ENCODE measurements at places on chromosomes 7 and 10.
A peak's percentile ranks its signal among the peaks of the same experiment; 100 is the strongest.

GRCh38 chr7:25762511-25763462 lies 389.2 kb upstream of the NFE2L3 start:
- no peak for DNase-seq

GRCh38 chr7:17139081-17139480 lies 159.4 kb upstream of the AHR start:
- no peak for DNase-seq

- peak; percentile 86 for DNase-seq
These were observed 38.6 kb upstream of the RSBN1L start for GRCh38 chr7:77657427-77658224.

DNA sequence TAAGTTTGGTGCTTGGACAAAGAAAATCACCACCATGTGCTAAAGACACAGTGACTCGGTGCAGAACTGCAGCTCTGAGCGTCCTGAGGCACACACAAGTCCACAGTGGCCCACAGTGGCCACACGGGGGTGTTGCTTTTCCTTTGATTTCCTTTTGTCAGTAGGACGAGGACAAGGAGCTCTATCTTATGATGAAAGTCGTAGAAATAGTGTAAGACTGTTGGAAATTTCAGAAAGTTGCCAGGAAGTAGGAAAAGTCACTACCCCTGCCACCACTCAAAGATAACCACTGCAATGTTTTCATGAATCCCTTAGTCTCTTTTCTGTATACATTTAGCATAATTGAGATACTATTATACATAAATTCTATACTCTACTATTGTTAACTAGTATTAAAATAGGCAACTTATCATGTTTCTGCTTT lies 146.0 kb downstream of the TNS3 start:
- peak; percentile 63 for DNase-seq

DNA sequence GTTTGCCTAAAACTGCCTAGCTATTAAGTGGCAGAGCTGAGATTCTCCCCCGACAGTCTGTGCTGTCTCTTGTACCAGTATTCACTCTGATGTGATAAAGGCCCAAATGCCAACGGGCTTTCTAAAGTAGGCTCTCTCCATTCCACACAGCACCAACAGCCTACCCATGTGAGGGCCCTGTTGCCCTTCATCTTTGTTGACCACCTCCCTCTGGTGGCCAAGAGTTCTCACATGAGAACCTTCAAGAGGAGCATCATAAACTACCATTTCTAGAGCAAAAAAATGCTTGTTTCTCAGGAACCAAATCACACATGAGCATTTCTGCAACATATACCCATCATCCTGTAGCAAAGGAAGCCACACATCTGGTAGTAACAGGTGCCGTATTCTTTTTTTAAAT lies 185.8 kb downstream of the GRM8 start:
- peak; percentile 1 for DNase-seq

DNA sequence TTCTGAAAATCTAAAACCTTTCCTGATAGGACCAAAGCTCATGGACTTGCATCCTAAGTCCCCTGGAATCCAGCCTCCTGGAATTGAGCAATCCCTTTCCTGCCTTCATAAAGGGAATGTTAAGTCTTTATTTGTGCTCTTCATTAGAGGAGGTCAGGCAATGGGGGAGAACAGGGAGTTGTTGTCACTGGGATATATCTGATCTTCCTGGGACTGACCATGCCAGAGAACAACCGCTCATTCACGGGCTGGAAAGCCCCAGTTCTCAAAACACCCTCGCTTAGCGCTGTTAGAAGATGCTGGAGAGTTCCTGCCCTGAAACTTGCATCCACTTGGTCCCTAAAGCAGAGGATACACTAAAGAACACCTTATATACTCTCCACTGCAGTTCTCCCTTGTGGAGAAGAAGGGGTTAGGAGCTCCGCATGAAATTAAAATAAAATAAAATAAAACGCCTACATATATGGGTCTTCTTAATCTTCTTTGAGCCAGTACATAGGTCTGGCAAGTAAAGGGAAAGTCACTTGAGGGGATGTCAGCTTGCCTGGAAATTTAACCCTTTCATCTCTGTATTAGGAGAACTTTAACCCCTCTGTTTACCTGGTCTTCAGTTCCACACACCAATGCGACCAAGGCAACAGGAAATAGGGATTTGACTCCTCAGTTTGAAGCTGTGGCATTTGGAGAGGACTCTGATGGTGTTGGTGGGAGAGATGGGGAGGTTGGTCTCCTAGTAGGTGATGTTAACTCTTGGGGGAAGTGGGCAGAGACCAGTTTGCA lies 1.2 kb downstream of the SORCS1 start:
- no peak for DNase-seq

- no peak for DNase-seq
These were observed 88.3 kb downstream of the ARMH3 start for GRCh38 chr10:101967713-101968112.

DNA sequence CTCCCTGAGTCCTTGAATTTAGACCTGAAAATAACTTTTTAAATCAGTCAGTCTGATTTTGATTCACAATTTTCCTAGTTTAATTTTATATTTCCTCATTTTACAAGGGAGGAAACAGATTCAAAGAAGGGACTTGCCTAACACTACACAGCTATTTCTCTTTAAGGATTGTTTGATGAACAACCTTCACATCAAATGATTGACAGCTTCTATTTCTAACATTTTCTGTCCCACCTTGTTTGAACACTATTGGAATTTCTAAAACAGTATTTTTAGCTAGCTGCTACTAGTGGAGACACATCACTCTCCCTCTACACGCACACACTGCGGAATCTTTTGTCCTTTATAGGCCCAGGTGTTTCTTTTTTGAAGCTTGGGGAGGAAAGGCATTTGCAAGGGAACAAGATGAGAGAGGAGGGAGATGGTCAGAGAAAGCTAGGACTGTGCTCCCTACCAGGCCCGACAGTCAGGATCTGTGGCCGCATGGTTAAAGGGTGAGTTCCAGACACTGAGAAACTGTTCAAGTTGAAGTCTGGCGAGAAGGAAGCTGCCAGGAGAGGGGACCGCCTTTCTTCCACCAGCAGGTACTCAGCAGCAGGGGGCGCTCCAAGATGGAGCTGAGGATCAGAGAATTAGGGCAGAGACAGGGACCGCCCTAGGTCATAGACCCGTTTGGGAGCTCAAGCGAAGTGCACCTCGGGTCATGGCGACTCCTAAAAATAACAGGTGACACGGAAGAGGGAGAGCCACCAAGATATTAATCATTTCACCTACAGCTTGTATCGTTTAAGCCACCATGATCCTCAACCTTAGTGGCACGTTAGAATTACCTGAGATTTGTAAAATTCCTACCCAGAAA lies 49.7 kb downstream of the DNAJC12 start:
- peak; percentile 86 for DNase-seq

DNA sequence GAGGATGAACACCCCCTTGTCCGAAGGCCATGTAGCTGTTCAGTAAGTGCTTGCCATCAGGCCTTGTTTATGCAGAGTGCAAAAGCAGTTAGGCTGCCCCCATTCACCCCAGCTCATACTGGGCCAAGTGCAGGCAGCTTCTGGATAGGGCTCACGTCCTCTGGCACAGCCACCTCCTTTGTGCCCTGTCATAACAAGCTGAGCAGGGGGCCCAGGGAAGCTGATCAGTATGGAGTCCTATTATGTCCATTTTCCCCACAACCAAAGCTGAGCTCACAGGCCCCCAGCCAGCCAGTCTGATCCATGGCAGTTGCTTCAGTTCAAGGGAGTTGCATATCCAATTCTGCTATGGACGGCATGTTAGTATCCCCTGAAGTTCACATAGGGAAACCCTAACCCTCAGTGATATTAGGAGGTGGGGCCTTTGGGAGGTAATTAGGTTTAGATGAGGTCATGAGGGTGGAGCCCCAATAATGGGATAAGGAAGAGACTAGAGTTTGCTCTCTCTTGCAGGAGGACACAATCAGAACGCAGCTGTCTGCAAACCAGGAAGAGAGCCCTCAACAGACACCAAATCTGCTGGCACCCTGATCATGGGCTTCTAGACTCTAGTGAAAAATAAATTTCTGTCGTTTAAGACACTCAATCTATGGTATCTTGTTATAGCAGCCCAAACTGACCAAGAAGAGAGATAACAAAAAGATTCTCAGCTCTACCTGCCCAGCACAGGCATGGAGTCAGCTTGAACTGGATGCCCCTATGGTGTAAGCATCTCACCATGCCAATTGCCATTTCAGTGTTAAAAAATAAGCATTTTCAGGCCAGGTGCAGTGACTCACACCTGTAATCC lies 155.9 kb downstream of the FGFR2 start:
- no peak for DNase-seq

DNA sequence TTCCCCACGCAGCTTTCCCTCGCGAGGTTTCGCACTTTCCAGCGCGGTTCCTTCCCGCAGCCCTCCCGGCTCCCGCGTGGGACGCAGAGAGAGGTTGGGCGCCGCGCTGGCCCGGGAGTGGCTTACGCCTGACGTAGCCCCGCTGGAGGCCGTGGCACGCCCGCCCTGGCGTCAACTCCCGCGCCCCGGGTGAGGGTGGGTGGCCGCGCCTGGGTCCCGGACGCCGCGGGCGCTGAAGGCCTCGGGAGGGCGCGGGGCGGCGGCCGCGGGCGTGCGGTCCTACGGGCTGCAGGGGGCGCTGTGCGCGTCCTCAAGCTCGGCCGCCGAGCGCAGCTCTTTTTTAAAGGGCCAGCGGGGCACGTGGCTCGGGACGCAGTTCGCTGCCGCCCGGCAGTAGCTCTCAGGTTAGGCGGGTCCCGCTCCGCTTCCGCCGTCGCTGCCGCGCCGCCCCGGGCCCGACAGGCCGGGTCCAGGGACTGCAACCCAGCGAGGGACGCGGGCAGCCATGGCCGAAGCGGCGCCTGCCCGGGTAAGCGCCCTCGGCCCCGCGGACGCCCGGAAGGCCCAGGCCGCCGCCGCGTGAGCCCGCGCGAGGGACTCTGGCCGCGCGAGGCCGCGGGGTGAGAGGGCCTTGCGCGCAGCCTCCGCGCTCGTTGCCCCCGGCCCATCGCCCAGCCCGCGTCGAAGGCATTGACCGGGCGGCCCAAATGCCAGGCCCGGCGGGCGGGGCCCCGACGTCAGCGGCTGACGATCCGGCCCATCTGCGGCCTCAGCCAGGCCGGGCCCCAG lies at the start of gene ZNF783:
Gene ZNF783, plus strand, starts transcription at position 368 of the 789 bp plus-strand sequence. Its CDS starts 138 bp downstream, at position 506.
- DNase-seq: peak; percentile 92

Data from hematopoietic multipotent progenitor cell treated with erythropoietin and hydrocortisone succinate and interleukin-3 and kit ligand, for 6 days (in vitro differentiated cells).